ENCODE measurements at places on chromosomes 12 and 14.

DNA sequence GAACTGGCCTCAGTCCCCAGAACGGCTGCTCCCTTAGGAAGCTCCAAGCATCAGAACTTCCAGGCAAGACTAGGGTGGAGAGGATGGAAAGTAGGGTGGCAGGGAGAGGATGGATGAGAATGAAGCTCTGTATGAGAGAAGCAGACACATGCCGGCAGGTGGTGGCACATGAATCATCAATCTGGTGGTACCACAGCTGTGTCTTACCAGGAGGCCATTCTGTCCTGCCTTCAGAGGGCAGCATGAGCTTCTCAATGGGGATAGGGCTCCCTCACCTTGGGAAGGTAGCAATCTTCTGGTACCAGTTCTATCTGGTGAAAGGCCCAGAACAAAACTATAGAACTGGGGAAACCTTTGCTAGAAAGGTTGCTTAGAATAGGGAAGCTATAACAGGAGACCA is 55.4 kb upstream of the PYGL start:
- no peak for DNase-seq

DNA sequence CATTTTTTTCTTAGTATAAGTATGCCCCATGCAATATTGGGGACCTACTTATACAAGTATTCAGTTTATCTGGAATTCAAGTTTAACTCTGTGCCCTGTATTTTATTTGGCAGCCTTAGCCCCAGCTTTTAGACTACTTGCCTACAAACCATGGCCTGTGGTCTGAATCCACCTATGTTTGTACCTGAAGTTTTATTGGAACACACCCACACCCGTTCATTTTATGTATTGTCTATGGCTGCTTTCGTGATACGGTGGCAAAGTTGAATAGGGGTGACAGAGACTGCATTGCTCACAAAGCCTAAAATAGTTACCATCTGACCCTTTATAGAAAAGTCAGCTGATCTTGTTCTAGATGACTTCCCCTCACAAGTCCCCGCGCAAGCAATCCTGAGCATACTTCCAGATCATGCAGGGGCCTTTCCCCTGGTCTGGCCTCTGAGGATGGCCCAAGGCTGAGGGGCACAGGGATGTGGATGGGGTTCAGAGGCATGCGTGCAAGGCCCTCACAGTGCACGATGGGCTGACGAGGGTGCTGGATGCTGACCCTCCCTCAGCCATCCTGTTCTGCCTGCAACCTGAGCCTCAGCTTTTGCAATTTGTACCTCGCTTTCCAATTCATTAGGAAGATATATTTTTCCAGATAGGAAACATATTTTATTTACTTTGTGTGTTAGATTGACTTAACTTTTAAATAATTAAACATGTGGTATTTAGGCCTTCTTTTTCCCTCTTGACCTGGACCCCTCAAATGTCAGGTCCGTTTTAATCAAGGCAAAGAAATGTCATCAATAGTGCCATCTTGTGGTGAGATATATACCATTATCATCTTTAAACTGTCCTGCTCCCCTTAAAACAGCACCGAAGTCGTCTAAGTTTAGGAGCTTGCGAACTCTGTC is 527.3 kb upstream of the CCDC196 start:
- DNase-seq: no peak

DNA sequence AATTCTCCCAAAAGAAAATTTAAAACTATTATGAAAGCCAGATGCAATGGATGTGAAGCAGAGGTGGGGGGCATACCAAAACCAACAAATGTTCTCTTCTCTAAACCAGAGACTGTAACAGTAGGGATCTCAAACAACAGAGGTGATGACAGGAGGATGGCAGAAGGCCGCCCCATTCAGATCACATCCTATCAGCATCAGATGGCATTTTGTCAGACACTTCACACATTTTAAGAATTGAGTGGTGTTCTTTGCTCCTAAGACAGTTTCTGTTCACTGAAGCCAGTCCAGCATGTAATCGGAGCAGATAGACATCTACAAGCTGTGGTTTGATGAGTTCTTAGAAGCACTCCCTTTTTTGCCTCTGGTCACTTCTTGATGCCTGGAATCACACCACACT is 59.6 kb upstream of the SRRM4 start:
- no peak for DNase-seq

DNA sequence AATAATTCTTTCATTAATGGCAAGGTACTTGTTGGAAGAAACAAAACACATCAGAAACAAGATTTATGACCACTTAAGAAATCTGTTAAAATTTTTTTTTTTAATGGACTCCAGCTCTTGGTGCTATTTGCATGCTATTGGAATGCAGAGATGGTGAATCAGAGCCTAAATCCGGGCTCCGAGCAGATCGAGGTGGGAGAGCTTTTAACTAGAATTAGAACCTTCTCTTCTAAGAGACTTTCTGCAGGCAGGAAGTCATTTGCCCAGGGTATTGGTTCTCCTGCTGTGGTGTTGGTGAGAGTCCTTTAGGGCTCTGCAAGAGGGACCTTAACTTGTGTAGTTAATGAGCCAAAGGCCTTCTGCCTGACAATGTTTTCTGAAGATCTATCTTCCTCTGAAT is 419.4 kb downstream of the SNAPC1 start:
- no peak for DNase-seq

DNA sequence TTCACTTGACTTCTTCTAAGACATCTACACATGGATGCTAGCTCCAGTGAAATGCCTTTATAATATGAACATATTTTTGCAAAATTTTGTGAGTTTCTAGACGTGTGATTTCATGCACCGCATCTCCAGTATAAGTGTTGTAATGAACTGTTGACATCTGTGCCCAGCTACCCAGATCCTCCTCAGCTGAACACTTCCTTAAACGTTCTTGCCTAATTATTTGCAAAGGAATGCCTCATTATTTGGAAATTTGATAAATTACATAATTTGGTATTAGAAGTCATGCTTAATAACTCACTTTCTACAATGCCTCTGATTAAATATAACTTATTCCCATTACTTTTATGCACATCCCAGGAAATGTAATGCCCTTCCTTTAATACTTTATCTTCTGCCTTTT is 14.0 kb downstream of the OR11G2 start:
- DNase-seq: no peak

DNA sequence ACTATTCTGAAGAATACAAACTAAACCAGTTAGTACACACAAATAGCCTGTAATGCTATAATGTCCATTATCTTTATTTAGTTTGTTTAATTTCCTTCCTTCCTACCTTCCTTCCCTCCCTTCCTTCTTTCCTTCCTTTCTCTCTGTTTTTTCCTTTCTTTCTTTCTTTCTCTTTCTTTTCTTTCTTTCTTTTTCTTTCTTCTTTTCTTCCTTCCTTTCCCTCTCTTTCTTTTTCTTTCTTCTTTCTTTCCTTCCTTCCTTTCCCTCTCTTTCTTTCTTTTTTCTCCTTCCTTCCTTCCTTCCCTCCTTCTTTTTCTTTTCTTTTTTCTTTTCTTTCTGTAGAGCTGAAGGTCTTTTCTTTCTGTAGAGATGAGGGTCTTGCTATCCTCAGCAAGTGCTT is 131.2 kb downstream of the TMEM30B start:
- DNase-seq: no peak

DNA sequence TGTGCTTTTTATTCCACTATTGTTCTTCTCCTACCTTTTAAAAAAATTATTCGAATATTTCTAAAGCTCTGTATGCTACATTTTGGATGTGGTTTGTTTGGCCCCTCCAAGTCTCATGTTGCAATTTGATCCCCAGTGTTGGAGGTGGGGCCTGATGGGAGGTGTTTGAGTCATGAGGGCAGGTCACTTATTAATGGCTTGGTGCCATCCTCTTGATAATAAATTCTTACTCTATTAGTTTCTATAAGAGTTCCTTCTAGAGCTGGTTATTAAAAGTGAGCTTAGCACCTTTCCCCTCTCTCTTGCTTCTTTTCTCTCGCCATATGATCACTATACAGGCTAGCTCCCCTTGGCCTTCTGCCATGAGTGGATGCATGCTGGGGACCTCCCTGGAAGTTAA is 445.6 kb upstream of the PDE3A start:
- no peak for DNase-seq

- DNase-seq: no peak
Observed at GRCh38 chr12:62847709-62848108, 87.2 kb downstream of the PPM1H start.

DNA sequence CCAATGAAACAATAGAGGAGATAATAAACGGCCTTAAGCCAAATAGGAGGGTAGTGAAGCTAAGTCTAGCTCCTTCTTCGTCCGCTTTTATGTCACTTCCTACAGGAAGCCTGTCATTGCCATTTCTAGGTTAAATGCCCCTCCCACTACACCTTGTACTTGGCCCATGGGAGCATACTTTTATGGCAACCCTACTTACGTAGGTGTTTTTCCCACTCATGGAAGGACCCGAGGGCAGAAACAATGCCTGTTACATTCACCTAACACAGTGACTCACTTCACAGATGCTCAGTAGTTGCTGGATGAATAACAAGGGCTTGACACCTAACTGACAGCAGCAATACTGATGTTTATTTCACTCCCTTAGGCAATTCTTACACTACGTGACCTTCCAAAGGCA is 44.5 kb downstream of the ALKBH1 start:
- no peak for DNase-seq

GRCh38 chr14:104297313-104297704 is 158.9 kb downstream of the KIF26A start:
- no peak for DNase-seq

DNA sequence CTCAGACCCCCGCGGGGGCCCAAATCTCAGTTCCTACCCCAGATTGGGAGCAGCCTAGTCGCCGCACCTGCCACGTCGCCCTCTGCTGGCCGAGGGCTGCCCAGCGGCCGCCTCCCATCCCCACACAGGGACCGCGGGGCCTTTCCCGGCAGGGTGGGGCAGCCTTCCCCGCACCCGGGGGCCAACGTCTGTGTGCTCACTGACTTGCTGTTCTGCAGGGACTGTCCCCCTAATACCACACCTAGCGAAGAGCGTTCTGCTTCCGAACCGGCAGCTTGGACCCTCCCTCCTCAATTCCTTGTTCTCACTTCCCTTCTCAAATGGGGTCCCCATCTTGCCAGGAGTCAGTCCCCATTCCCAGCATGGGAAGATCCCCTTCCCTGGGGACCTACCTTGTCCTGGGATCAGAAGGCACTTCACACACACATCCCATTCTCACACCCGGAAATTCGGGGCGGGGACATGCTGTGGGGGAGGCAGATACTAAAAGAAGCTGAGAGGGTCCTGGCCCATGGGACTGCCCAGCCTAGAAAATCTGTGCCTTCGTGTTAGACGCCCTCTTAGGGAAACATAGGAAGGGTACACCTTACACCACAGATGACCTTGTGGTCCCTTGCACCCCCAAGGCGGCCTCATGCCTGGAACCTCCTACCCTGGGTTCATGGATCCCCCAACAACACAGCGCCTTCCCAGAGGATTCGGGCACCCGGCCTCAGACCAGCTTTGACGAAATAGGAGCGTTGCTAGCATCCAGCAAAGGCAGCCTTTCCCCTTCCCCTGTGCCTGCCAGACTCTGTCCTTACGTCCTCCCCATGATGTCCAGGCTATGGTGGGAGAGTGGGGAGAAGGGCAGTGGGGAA is 16.4 kb downstream of the ACVRL1 start:
- DNase-seq: peak; percentile 82

DNA sequence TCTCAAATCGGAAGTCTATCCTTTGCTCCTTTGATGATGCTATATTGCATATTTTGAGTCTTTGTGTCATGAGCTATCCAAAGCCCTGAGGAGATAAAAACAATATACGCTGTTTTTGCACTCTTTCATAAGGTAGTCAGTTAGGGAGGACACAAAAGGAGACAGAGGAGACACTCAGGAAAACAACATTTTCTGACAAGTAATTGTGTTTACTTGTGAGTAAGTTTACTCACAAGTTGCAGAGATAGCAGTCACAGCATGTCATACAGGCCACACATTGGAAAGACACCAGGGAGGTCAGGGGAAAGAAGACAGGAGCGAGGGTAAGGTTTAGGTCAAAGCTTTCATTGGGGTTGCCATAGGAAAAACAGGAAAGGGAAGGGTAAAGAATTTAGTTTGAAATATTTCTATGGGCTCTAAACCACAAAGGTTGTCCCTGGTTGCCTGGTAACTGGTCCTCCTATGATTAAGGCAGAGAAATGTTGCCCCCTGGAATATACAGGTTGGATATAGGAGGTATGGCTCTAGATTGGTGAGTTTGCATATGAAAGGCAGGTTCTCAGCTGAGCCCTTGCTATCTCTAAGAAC is 7.4 kb upstream of the GABARAPL1 start:
- DNase-seq: no peak

Data from activated CD8-positive, alpha-beta memory T cell treated with anti-CD3 and anti-CD28 coated beads for 24 hours (primary cell).